Vagina (tissue), 2 donors: ENCODE measurements at places on chromosomes 1 and 21. TPM values are rescaled to one million over a fixed set of nuclear protein-coding genes. Genes with fewer than 3 reads are reported as not detected.
A peak's percentile ranks its signal among the peaks of the same experiment; 100 is the strongest.

- no peak overlapping the region for H3K4me3 ChIP-seq
- peak overlapping the region; percentile 69 for H3K27ac ChIP-seq
- peaks cover 6% of the 10 kb centered on the region for H3K4me1 ChIP-seq
- H3K36me3 ChIP-seq = no peaks in the 10 kb centered on the region
- no peak for DNase-seq
These were observed 15.8 kb upstream of the CAMK1G start for GRCh38 chr1:209567698-209568175.

ANGPTL3 gene
- total RNA-seq = not detected

GRCh38 chr1:87449348-87449963 lies 120.8 kb downstream of the LMO4 start:
- H3K36me3 ChIP-seq = no peaks in the 10 kb centered on the region
- DNase-seq = no peak
- H3K27me3 ChIP-seq = no peaks in the 10 kb centered on the region
- H3K4me3 ChIP-seq = no peak overlapping the region
- peaks cover 5% of the 10 kb centered on the region for H3K4me1 ChIP-seq
- no peak overlapping the region for H3K27ac ChIP-seq

- no peaks in the 10 kb centered on the region for H3K27me3 ChIP-seq
- peaks cover 7% of the 10 kb centered on the region for H3K4me1 ChIP-seq
- DNase-seq = no peak
- no peak overlapping the region for H3K4me3 ChIP-seq
These were observed 12.9 kb upstream of the ETS2 start for GRCh38 chr21:38792676-38793459.

- DNase-seq = no peak
- no peaks in the 10 kb centered on the region for H3K36me3 ChIP-seq
- H3K4me3 ChIP-seq = no peak overlapping the region
- no peak overlapping the region for H3K27ac ChIP-seq
These were observed 319.2 kb downstream of the NTNG1 start for GRCh38 chr1:107460035-107460434.

DNA sequence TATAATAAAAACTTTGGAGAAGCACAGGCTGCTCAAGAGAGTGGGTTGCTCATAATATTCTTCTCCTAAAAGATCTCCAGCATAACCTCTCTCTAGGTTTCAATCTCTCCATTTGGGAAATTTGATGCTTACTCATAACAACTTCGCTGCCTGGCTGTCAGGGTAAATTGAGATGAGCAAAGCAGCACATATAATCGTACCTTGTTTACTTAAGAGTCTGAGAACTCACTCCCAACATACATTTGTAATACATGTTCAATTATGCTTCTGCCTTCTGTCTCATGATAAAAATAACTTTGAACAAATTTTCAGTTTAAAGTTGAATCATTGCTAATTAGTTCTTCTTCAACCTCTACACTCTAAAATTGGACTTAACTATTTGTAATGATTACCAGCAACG lies 68.9 kb downstream of the DUSP10 start:
- H3K4me1 ChIP-seq = no peaks in the 10 kb centered on the region
- no peak overlapping the region for H3K4me3 ChIP-seq
- no peak overlapping the region for H3K27ac ChIP-seq
- H3K36me3 ChIP-seq = no peaks in the 10 kb centered on the region
- no peak for DNase-seq

- H3K27ac ChIP-seq = no peak overlapping the region
- no peak overlapping the region for H3K4me3 ChIP-seq
- no peaks in the 10 kb centered on the region for H3K27me3 ChIP-seq
- no peaks in the 10 kb centered on the region for H3K4me1 ChIP-seq
- no peaks in the 10 kb centered on the region for H3K36me3 ChIP-seq
These were observed 297.9 kb downstream of the GRIK1 start for GRCh38 chr21:29641635-29642550.

ATP1A4 gene
- total RNA-seq = not detected

GRCh38 chr21:45844181-45844580 lies 137.4 kb upstream of the COL6A1 start:
- no peaks in the 10 kb centered on the region for H3K36me3 ChIP-seq
- H3K27me3 ChIP-seq = no peaks in the 10 kb centered on the region
- DNase-seq = no peak
- no peaks in the 10 kb centered on the region for H3K4me1 ChIP-seq
- H3K27ac ChIP-seq = no peak overlapping the region

GRCh38 chr1:73604211-73604610 lies 593.8 kb downstream of the LRRIQ3 start:
- H3K27ac ChIP-seq = no peak overlapping the region
- H3K36me3 ChIP-seq = no peaks in the 10 kb centered on the region
- H3K27me3 ChIP-seq = no peaks in the 10 kb centered on the region
- no peak for DNase-seq
- no peak overlapping the region for H3K4me3 ChIP-seq

GRCh38 chr1:98019747-98020146 lies 98.9 kb upstream of the DPYD start:
- H3K4me3 ChIP-seq = no peak overlapping the region
- no peaks in the 10 kb centered on the region for H3K4me1 ChIP-seq
- H3K27ac ChIP-seq = no peak overlapping the region
- H3K27me3 ChIP-seq = no peaks in the 10 kb centered on the region
- H3K36me3 ChIP-seq = no peaks in the 10 kb centered on the region
- no peak for DNase-seq

- no peaks in the 10 kb centered on the region for H3K4me1 ChIP-seq
- peaks cover 17% of the 10 kb centered on the region for H3K36me3 ChIP-seq
- H3K27me3 ChIP-seq = no peaks in the 10 kb centered on the region
- no peak for DNase-seq
These were observed 228.6 kb downstream of the COP1 start for GRCh38 chr1:175978476-175978875.

GPR37L1 gene
- total RNA-seq = 0.25 TPM

CGN gene
- total RNA-seq = 13.0 TPM

DNA sequence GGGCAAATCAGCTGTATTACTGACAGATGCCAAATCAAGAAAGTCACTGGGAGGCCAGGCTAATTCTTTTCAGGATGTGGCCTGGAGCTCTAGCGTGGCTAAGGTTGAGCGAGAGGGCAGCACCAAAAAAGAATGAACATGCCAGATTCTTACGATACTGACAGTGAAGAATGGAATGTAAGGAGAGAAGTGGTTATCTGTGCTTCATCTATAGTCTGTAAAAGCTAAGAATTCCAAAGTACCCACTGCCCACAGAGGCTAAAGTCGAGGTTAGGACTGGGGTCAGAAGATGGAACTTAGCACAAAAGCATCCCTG lies 32.7 kb downstream of the TFAP2E start:
- H3K4me1 ChIP-seq = no peaks in the 10 kb centered on the region
- H3K36me3 ChIP-seq = peaks cover 73% of the 10 kb centered on the region
- no peaks in the 10 kb centered on the region for H3K27me3 ChIP-seq
- H3K4me3 ChIP-seq = no peak overlapping the region

- no peaks in the 10 kb centered on the region for H3K36me3 ChIP-seq
- no peak overlapping the region for H3K27ac ChIP-seq
- no peaks in the 10 kb centered on the region for H3K4me1 ChIP-seq
- no peak for DNase-seq
- no peaks in the 10 kb centered on the region for H3K27me3 ChIP-seq
- H3K4me3 ChIP-seq = no peak overlapping the region
These were observed 484.5 kb upstream of the TMPRSS15 start for GRCh38 chr21:18887922-18888602.

INSRR gene
- total RNA-seq = not detected

DNA sequence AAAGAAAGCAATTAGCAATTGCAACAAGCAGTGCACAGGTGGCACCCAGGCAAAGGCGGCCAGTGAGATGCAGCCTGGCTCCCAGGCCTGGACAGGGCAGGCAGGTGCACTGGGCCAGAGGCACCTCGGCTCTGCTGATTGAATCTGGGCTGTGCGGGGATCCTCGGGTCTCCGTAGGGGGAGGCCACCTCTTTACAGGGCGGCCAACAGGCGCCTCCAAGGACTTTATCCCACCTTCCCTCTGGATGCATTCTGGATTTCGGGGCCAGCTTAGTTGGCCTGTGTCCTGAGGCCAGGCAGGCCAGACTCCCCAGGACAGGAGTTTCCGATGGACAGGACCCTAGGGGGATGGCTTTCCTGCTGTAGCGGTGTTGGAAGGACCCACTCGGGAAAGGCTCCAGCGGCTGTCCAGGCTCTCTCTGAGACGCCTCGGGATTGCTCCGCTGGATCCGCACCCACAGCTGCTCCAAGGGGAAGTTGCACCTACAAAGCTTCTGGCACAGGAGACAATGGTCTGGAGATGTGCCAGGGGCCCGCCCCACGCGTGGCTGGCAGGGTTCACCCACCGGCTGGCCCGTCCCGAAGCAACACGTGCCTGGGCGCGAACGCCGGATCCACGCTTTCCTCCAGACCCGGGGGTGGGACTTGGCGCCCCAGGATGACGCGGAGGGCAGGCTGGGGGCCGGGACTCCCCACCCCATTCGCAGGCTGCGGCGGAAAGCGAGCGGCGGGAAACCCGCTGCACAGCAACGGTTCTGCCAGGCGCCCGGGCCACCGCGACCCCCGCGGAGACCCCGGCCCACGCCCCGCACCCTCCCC lies 810 bp downstream of the SLC19A1 start:
- H3K27ac ChIP-seq = peak overlapping the region; percentile 42
- H3K4me1 ChIP-seq = peaks cover 15% of the 10 kb centered on the region
- peak; percentile 94 for DNase-seq
- no peaks in the 10 kb centered on the region for H3K27me3 ChIP-seq
- H3K36me3 ChIP-seq = no peaks in the 10 kb centered on the region

DNA sequence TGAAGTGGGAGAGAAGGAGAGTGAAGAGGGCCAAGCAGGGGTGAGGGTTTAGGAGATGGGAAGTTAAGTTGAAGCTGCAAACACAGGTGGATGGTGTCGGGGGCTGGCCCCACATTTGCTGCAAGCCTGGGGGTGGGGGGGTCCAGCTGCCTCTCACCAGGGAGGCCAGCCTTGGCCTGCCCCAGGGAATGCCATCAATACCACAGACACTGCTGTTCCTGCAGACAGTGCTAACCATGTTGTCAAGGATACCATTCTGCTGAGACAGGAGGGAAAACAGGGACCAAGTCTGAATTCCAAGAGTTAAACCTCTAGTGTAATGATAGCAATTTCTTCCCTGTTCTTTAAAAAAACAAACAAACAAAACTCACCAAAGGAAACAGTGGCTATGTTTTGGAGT lies 8.0 kb downstream of the MECR start:
- no peak overlapping the region for H3K27ac ChIP-seq
- H3K4me1 ChIP-seq = no peaks in the 10 kb centered on the region
- no peaks in the 10 kb centered on the region for H3K36me3 ChIP-seq
- no peak overlapping the region for H3K4me3 ChIP-seq
- DNase-seq = no peak

LAD1 gene
- total RNA-seq = 91.8 TPM

COX20 gene
- 24.1 TPM for total RNA-seq

DNA sequence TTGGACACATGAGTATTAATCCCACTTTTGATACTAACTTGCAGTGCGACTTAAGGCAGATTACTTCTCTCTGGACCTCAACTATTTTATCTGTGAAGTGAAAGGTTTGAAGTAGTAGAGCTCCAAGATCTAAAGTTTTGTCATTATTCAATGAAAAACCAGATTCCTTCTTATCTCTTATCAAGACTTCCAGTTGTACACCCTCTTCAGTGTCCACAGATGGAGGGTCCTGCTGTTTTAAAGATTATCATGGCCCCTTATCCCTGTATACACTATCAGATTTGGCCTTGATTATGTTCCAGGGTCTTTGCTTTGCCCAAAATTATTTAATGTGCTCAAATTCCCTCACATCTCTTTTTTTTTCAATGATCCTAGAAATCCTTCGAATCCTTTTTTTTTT lies 1.1 kb downstream of the C1orf50 start:
- no peak for DNase-seq
- H3K27ac ChIP-seq = no peak overlapping the region
- peak overlapping the region; percentile 78 for H3K4me3 ChIP-seq
- no peaks in the 10 kb centered on the region for H3K36me3 ChIP-seq

GRCh38 chr1:206909161-206909882 lies 12.1 kb downstream of the IL24 start:
- no peaks in the 10 kb centered on the region for H3K36me3 ChIP-seq
- H3K4me1 ChIP-seq = peaks cover 16% of the 10 kb centered on the region
- peak overlapping the region; percentile 15 for H3K27ac ChIP-seq
- no peaks in the 10 kb centered on the region for H3K27me3 ChIP-seq

PCBP3 gene
- 4.9 TPM for total RNA-seq

DNA sequence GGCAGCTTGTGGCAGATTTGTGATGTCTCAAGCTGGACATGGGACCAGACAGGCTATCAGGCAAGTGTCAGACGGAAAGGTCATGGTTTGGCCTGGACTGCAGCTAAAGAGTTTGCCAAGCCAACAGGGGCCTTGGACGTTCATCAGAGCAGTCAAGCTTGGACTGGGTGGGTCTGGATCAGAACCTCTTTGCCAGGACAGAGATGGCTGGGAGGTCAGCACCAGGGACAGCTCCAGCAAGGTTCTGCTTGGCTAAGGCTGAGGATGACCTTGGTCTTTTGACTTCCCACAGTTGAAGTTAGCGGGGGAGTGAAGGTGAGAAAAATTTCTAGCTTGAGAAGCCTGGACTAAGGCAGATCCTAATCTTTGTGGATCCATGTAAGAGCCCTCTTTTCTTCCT lies 68.1 kb downstream of the GRIK3 start:
- no peaks in the 10 kb centered on the region for H3K27me3 ChIP-seq
- H3K4me1 ChIP-seq = no peaks in the 10 kb centered on the region
- no peak for DNase-seq
- H3K27ac ChIP-seq = no peak overlapping the region
- H3K4me3 ChIP-seq = no peak overlapping the region

GBP1 gene
- total RNA-seq = 17.4 TPM

GRCh38 chr1:22563671-22564602 lies 648 bp downstream of the EPHA8 start:
- DNase-seq = no peak
- H3K36me3 ChIP-seq = no peaks in the 10 kb centered on the region
- peaks cover 4% of the 10 kb centered on the region for H3K27me3 ChIP-seq
- no peaks in the 10 kb centered on the region for H3K4me1 ChIP-seq
- no peak overlapping the region for H3K4me3 ChIP-seq
- H3K27ac ChIP-seq = no peak overlapping the region

DNA sequence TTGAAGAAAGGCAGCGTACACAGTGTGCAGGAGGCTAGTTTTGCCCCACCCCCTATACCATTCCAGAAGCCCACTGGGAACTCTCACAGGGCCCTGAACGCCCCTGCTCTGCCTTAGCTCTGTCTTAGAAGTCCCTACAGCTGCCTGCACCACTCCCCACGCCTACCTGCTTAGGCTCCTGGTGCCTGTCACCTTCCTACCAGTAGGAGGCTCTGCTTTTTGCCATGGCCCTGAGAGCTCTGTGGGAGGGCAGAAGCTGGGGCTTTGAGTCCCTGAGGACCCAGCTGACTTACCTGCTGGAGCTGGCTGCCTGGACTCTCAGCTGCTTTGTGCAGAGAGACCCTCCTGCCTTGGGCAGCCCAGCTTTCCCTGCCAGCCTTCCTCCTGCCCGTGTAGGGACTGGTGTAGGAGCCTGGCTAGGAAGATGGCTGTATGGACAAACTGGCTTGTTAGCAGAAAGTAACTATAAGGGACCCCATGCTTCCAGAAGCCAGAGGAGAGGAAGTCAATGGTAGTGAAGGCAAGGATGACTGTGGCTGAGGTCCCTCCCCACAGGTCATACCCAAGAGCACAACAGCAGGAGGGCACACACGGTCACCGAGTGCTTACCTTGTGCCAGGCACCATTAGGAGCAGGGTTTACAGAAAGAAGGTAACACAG lies 9.8 kb upstream of the CELSR2 start:
- no peak for DNase-seq
- H3K27me3 ChIP-seq = no peaks in the 10 kb centered on the region
- peaks cover 37% of the 10 kb centered on the region for H3K4me1 ChIP-seq
- no peak overlapping the region for H3K4me3 ChIP-seq

GRCh38 chr1:50631161-50631560 lies 207.9 kb upstream of the DMRTA2 start:
- H3K27ac ChIP-seq = no peak overlapping the region
- no peaks in the 10 kb centered on the region for H3K27me3 ChIP-seq
- no peak for DNase-seq
- no peaks in the 10 kb centered on the region for H3K4me1 ChIP-seq
- H3K4me3 ChIP-seq = no peak overlapping the region
- no peaks in the 10 kb centered on the region for H3K36me3 ChIP-seq
